ENCODE measurements at places on chromosomes 2 and 18. TPM values are rescaled to one million over a fixed set of nuclear protein-coding genes. Genes with fewer than 3 reads are reported as not detected.

- no peak for DNase-seq
Observed at GRCh38 chr2:207528980-207529329, 807 bp upstream of the CREB1 start.

DNA sequence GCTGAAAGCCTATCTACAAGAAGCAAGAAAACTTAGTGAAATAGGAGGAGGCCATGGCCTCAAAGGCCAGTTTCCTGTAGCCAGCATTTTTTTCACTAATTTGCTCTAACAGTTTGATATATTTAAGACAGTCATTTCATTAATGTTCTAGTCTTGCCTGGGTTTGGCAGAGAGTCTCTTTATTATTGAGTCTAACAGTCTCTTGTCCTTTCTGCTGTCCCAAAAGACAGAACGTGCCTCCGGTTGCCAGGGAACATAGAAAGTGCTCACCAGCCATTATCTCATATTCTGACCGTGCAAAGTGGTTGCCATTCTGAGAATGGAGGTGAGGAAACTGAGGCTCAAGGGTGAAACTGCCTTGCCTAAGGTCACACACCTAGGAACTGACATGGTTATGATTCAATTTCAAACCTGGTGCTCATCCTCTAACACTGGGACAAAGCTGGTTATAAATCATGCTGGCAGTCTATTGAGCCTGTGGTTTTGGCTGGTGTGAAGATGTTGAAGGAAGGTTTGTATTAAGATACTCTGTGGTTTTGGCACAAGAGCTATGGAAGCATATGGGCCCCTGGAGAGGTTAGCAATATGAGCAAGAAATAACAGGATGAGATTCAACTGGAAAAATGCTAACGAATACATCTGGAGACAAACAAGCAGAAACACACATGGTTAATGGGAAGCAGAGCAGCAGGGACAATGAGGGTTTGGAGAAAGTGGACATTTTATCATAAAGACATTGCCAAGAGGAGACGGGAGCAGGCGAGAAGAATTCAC, 903.3 kb upstream of the KLHL29 start:
- no peak for DNase-seq

GRCh38 chr18:79173742-79174141, 104.5 kb downstream of the ATP9B start:
- no peak for DNase-seq

- DNase-seq: no peak
Observed at GRCh38 chr2:209938906-209939305, 63.5 kb upstream of the RPE start.

GRCh38 chr2:136658201-136658600, 107.1 kb upstream of the THSD7B start:
- DNase-seq: no peak

DNA sequence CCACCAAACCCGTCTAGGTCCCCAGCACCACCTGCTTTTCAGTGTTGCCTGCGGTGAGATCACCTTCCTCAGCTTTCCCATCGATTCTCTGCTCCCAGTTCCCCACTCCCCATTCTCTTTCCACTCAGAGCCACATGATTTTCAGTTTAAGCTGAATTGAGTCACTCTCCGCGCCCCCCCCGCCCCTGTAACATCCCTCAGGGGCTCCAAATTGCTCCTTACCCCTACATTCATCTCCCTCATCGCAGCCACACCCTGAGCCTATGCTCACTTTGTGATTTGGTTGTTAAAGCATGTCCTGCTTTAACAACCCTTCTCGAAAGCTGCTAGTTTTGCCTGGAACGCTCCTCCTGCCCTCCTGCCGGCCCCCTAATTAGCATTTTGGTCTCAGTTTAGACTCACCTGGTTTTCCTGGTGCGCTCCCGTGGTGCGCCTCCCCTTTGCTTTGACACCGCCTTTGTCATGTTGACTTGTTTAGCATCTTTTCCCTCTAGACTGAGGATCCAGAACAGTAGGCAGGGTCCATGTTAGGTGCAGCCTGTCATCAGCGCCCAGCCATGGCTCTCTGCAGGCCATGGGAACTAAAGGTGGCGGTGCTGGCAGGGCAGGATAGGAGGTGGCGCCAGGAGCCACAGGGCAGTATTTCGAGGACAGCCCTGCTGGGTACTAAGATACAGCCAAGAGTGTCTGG, 60.8 kb downstream of the ST3GAL5 start:
- DNase-seq: no peak

DNA sequence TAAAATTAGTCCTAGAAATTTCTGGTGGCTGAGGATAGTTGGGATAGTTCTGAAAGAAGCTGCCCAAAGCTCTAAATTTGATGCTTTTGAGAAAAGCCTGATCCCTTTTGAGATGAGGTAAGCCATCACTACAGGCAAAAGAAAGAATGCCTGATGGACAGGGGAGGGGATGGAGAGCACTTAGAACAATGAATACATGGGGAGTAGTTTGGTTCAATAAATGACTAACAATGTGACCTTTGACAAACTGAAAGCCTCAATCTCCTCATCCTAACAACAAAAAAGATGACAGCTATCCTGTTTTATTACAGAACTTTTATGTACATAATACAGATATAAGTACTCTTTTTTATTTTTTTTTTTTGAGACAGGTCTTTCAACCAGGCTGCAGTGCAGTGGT, 42.7 kb downstream of the GFPT1 start:
- DNase-seq: no peak

- DNase-seq: no peak
Observed at GRCh38 chr2:165889798-165890197, 63.8 kb downstream of the TTC21B start.

- no peak for DNase-seq
Observed at GRCh38 chr2:124566518-124566970, 541.5 kb downstream of the CNTNAP5 start.

The CNTNAP5 gene
- polyA plus RNA-seq: 0.07 TPM

- DNase-seq: no peak
Observed at GRCh38 chr2:33509908-33510585, 33.6 kb downstream of the RASGRP3 start.

The PDE11A gene
- polyA plus RNA-seq: 5.9 TPM

GRCh38 chr2:69358914-69359313, 28.1 kb downstream of the GFPT1 start:
- DNase-seq: no peak

The DLX2 gene
- 0.11 TPM for polyA plus RNA-seq

DNA sequence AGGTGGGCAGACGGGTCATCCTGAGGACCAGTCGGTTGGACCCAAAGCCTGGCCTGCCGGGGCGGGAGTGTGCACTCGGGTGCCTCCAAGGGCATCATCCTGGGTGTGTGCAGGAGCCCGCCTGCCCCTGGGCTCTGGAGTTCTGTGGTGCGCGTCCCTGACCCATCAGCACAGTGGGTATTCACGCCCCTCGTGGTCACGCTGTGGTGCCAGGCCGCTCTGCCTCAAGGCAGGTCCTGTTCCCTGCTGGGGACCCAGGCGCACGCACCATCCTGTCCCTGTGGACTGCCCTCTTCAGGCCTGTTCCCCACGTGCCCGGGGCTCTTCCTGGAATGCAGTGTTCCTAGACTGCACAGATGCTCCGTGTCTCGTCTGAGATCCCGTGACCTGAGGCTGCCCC, 14.3 kb upstream of the D2HGDH start:
- no peak for DNase-seq

- no peak for DNase-seq
Observed at GRCh38 chr2:231710799-231711676, 2.7 kb downstream of the PTMA start.

DNA sequence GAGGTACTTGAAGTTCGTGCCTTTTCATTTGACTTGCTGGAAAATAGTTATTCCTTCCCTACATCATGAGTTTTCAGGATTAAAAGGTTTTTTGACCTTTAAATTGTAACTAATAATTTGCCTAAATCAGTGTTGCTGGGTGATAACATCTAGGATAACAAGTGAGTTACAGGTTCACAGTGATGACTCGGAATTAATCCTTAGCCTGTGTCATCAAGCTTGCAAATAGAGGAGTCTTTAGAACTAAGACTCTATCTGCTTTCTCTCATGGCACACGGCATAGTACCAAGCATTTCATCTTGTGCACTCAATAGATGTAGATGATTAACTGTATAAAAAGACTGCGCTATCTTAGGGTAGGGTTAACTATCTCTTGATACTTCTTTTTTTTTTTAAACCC, 79.5 kb downstream of the CAMKMT start:
- DNase-seq: no peak

- DNase-seq: peak; percentile 53
Observed at GRCh38 chr2:102806250-102806837, 44.5 kb downstream of the TMEM182 start.

The FASTKD2 gene
- 42.0 TPM for polyA plus RNA-seq

- no peak for DNase-seq
Observed at GRCh38 chr18:4640349-4641012, 185.4 kb upstream of the DLGAP1 start.

- no peak for DNase-seq
Observed at GRCh38 chr2:73759285-73759764, 20.6 kb downstream of the DUSP11 start.

- no peak for DNase-seq
Observed at GRCh38 chr2:130258356-130258755, 60.1 kb upstream of the TUBA3E start.

The DAW1 gene
- 0.46 TPM for polyA plus RNA-seq

Data from left renal pelvis (tissue), 4 donors.